Posterior cingulate gyrus (tissue), 11 donors: ENCODE measurements at places on chromosomes 1 and 21.

- DNase-seq: no peak
These were observed 131.2 kb downstream of the SIM2 start for GRCh38 chr21:36830100-36830499.

DNA sequence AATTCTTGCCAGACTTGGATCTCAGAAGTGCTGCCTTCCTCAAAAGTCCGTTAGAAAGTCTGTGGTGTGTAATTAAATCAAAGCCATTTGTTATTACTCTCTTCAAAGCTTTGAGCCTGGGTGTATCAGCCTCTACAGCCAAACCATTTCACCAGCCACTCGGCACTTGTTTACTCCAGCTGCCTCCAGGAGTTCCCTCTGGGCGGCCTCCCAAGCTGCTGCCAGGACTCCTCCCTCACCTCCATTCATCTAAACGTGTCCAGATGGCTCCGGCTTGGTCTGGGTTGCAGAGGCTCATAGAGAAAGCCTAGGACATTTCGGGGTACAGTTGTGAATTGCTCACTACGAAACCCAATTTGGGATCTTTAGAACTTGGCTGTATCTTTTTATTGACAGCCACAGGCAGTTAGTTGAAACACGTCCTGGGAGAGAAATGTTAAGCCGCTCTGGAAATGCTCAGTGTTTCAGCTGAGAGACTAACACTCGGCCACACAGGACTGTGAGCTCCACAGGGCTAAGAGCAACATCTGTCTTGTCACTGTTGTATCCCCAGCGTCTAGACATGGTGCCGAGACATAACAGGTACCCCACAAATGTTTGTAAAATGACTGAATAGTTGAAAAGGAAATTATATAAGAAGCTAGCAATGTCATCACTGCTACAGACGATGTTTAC, 116.9 kb upstream of the NGF start:
- no peak for DNase-seq

DNA sequence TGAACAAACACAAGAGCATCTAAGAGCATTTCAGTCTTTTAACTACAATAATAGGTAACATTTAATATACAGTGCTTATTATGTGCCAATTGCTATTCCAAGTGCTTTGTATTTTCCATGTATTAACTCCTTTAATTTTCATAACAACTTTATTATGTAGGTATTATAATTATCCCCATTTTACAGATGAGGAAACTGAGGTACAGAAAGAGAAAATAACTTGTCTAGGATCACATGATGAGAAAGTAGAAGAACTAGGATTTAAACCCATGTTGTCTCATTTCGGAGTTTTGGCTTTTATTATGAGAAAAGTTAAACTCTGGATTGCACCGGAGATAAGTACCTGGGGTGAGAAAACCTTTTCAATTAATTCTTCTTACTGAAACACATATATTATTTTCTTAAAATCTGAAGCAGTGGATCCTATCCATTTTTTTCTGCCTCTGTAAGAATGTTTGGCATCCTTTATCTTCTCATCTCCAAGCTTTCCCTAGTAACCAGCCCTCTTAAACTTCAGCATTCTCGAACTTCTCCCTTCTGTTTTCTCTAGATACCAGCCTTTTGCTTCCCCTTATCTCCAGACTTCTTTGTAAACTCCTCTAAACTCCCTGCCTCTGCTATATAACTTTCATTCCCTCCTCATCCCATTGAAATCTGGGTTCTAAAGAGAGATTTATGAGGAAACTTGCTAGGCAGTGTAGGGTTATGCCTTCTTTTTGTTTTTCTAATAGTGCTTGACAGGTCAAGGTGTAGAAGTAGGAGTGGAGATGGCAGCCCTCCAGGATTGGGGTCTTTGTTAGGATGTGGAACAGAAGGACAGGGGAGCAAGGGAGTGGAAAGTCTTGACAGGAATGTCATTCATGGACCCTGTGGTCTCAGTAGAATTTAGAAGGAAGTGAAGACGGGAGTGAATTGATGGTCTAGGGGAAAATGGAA, 28.3 kb downstream of the POU2F1 start:
- no peak for DNase-seq

DNA sequence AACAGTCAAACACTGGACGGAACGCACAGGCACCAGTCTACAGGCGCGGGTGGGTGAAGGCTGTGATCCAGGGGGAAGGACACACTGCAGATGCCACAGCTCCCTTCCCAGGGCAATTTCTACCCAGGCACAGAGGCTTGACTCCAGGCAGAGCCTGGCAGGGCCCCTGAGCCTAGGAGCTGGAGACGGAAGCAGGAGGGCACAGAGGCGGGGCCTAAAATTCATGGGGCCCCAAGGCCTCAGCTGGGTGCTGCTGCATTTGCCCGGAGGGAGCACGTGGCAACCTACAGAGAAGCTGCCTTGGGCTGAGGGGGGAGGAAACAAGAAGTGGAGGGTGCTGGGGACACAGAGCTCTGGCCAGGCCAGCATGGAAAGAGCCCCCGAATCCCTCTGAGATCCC, 41.2 kb downstream of the UBE2G2 start:
- no peak for DNase-seq

DNA sequence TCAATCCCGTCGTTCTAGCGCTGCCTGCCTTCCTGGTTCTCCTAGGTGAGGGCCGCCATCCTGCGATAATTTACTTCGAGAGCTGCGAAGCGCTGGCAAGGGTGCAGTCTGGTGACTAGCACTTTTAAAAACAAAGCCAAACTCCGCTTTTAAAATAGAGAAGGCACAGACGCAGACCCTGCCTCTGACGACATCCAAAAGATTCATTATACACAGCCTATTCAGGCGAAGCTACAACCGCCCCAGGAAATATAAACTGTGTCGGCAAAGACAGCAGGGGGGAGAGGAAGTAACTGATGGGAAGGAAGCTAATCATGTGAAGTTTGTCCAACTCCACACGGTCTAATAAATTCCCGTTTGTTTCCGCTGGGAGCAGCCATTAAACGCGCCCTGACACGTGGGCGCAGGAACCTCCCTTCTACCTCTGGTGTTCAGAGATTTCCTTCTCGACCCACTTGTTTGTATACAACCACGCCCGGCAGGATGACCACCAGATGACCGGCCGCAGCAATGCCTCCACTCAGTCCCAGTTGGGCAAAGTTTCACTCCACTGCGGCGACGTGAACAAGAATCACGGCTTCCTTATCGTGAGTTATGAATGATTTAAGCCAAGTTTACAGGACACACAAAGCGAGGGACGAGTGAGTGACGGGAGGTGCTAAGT, 1.3 kb downstream of the GNG12 start:
- no peak for DNase-seq

- DNase-seq: no peak
These were observed 1382.6 kb upstream of the ADGRL2 start for GRCh38 chr1:80418134-80418533.

GRCh38 chr1:232263452-232263851, 366.5 kb downstream of the SIPA1L2 start:
- DNase-seq: no peak

- no peak for DNase-seq
These were observed 14.4 kb downstream of the ADAMTS5 start for GRCh38 chr21:26952374-26953066.

DNA sequence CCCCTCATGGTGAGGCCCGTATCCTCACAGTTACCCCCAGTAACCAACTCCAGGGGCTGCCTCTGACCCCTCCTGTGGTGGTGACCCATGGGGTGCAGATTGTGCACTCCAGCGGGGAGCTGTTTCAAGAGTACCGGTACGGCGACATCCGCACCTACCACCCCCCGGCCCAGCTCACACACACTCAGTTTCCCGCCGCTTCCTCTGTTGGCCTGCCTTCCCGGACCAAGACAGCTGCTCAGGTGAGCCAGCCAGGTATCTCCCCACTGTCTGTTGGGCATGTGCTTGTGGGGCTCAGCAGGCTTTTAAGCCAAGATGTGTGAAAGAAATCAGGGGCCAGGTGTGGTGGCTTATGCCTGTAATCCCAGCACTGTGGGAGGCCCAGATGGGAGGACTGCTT, 39.9 kb downstream of the ZBTB17 start:
- no peak for DNase-seq

DNA sequence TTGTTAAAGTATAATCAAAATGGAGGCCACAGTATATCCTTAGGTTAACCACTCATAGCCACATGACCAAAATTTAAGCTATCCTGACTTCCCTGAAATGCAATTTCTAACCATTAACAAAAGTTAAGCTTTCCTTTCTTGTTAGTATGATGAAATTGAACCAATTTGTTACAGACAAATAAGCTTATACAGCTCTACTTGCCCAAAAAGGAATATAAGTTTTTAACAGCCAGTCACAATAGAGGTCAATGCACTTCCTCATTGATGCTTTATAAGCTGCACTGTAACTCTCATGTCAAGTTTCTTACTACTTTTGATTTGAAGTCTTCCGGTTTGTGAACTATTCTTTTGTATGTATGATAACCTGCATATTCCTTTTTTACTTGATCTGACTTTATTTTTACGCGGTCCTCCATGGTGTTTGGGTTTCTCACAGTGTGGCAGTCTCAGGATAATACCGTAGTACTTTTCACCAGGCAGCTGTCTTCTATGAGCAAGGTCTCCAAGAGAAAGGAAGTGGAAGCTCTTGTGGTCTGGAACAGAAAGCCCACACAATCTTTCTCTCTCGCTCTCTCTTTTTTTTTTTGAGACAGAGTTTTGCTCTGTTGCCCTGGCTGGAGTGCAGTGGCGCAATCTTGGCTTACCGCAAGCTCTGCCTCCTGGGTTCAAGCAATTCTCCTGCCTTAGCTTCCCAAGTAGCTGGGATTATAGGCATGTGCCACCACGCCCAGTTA, 331.6 kb downstream of the SRGAP2C start:
- no peak for DNase-seq

- DNase-seq: no peak
These were observed 5.8 kb downstream of the FAM43B start for GRCh38 chr1:20558191-20558590.

DNA sequence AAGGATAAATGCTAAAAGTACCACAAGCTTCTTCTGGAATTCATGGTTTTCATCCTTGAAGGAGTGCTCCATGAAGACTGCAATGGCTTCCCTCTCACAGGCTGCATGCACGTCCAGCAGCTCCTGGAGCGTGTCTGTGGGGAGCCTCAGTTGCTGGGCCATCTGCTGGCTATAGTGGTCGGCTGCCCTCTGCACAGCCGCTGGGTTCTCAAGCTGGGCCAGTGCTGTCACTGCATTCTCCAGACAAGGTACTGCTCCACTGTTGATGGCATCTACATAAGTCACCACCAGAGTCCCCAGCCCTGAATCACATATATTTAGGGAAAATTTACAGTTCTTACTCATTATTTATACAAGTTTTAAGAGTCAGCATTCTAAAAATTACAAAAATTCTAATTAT, 8.7 kb downstream of the GBP4 start:
- DNase-seq: no peak

- DNase-seq: no peak
These were observed 575 bp downstream of the RRAGC start for GRCh38 chr1:38858833-38859560.

- no peak for DNase-seq
These were observed 128.2 kb downstream of the ATG4C start for GRCh38 chr1:62912028-62912638.

- no peak for DNase-seq
These were observed 231.4 kb downstream of the GRIK1 start for GRCh38 chr21:29708401-29708800.

- DNase-seq: no peak
These were observed 2.2 kb downstream of the UBAP2L start for GRCh38 chr1:154222918-154223317.

DNA sequence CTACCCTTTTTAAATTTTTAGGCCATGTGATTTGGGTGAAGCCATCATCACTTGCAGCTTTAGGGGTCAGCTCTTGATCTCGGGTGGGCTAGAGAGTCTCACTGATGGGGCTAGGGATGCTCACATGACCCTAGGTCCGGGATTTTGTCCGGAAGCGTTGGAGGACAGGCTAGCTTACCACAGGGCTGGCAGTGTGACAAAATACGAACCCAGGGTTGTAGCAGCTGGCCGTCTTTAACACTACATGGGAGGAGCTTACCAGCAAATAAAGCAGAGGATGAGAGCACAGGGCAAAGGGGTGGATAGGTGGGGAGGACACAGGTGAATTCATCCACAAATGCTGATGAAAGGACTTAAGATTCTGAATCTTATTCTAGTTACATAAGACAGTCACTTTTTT, 21.9 kb downstream of the GPR161 start:
- no peak for DNase-seq

GRCh38 chr1:187157552-187157951, 328.8 kb downstream of the PLA2G4A start:
- DNase-seq: no peak

DNA sequence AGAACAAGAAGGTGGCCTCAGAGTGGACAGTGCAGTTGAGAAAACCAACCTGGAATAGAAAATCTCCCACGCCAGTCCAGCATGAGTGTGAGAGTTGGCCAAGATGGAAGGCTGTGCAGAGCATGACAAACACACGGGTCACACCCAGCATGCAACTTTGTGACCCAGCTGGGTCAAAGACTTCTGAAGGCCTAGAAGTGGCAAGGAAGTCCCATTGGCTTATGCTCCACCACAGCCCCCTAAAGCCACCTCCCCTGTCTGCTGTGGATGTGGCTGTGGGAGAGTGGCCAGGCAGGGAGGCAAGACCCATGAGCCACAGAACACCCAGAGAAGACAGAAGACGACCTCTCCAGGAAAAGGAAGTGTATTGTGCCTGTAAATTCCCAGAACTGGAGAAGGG, 13.6 kb downstream of the BATF3 start:
- no peak for DNase-seq

GRCh38 chr1:6265151-6265550, 4.3 kb upstream of the GPR153 start:
- DNase-seq: no peak

- no peak for DNase-seq
These were observed 61.6 kb downstream of the ADAMTS1 start for GRCh38 chr21:26783466-26784195.

DNA sequence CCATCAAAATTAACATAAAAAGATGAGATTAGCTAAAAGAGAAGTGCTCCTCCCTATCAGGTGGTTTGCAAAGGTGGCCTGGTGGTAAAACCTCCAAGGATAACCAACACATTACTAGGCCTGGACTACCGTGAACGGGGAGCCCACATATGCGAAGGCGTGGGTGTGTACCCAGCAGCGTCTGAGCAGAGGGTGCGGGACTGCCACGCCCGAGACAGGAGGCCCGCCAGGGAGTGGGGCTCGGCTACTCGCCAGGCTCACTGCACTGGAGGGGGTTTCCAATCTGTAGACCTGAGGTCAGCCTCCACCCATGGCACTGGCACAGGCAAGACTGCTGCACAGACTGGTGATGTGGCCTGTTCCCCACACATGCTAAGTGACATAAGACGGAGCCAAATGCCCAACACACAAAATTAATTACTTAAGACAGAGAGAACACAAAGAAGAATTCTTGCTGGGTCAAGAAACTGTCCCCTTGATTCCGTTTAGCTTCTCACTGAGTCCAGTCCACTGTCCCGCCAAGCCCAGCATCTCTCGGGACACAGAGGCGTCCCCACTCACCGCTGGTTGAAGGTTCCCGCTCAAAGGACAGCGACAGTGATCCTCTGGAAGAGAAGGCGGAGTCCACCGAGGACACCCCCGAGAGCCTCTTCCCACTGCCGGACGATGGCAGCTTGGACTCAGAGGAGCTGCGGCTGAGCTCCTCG, 23.4 kb downstream of the RIPK4 start:
- DNase-seq: no peak

- no peak for DNase-seq
These were observed 347.9 kb downstream of the USH2A start for GRCh38 chr1:216075339-216075738.
